ENCODE measurements at places on chromosomes 7 and 10.

- DNase-seq = no peak
These were observed 311.2 kb downstream of the RNLS start for GRCh38 chr10:88271761-88272543.

DNA sequence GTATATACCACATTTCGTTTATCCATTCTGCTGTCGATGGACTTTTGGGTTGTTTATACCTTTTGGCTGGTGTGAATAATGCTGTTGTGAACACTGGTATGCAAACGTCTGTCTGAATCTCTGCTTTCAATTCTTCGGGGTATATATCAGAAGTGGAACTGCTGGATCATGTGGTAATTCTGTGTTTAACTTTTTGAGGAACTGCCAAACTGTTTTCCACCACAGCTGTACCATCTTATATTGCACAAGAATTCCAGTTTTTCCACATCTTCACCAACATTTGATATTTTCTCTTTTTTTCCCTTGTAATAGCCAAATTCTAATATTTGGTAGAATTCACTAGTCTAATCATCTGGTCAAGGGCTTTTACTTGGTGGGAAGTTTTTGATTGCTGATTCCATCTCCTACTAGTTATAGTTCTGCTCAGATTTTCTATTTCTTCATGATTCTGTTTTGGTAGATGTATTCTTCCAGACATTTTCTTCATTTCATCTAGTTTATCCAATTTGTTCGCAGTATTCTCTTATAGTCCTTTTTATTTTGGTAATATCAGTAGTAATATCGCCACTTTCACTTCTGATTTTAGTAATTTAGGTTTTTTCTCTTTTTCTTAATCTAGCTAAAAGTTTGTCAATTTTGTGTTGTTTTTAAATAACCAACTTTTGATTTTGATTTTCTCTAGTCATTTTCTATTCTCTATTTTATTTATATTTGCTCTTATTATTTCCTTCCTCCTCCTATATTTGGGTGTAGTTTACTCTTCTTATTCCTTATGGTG, 271.2 kb downstream of the ZEB1 start:
- DNase-seq = no peak

- no peak for DNase-seq
These were observed 489.2 kb downstream of the ZNF33B start for GRCh38 chr10:42149027-42149700.

DNA sequence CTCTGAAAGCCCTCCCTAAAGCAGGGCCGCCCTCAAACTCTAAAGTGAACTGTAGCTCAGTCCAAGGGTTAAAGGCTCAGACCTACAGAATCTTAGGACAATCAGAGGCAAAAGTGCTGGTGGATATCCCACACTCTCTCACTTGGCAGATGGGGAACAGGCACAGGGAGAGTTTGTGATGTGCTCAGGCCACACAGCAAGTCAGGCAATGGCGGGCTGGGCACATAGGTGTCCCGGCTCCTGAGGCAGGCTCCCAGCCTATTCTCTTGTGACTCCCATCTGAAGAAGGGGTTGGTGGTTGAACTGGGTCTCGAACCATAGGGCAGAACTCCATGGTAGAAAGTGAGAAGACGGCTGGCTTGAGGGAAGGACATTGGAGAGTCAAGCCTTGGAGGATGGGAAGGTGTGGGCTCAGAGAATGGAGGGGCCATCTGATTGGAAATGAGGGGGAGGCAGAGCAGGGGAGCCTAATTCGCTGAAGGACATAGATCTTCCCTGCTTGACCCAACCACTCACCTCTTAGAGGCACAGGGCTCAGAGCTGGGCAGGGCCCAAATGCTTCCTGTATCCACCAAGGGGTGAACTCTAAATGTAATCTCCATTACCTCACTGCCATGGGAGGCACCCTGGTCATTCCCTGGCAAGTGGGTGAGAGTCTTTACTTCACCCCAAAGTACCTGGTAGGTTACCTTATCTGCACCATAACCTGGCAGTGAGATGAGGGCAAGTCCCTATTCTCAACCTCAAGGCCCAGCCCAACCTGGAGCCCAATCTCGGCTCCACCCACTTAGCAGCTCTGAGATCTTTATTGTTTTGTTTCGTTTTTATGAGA, 4.9 kb upstream of the ZMIZ1 start:
- no peak for DNase-seq

- peak; percentile 65 for DNase-seq
These were observed 71.7 kb upstream of the ADAM12 start for GRCh38 chr10:126459878-126460481.

All from AG04450 (cell line).